ENCODE measurements at places on chromosomes 3 and 15. TPM values are rescaled to one million over a fixed set of nuclear protein-coding genes. Genes with fewer than 3 reads are reported as not detected.

SPSB4 gene
- total RNA-seq: 0.05 TPM

FMN1 gene
- 2.3 TPM for total RNA-seq

LMCD1 gene
- total RNA-seq: 15.6 TPM

ITGA11 gene
- 2.0 TPM for total RNA-seq

LMAN1L gene
- total RNA-seq: not detected

SLC30A4 gene
- total RNA-seq: 5.8 TPM

MTHFS gene
- 13.7 TPM for total RNA-seq

CRABP1 gene
- total RNA-seq: not detected

PFKFB4 gene
- 3.3 TPM for total RNA-seq

DNA sequence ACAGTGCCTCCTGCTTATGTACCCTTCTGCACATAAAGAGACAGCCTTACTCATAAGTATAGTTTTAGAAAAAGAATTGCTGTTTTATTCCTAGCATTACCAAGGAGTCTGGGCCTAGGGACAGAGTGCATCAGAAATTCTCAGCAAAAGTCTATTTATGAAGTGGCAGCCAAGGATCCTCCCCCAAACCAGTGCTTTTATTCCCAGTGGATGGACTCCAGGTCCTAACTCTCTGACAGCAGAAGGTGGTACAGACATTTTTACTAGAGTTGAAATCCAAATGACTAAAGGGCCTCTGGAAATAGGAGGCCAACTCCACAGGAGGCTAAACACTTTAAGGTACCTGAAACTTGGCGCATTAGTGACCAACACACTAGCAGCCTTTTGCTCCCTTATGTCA lies 407.2 kb upstream of the TPRG1 start:
- no peak for DNase-seq

DNA sequence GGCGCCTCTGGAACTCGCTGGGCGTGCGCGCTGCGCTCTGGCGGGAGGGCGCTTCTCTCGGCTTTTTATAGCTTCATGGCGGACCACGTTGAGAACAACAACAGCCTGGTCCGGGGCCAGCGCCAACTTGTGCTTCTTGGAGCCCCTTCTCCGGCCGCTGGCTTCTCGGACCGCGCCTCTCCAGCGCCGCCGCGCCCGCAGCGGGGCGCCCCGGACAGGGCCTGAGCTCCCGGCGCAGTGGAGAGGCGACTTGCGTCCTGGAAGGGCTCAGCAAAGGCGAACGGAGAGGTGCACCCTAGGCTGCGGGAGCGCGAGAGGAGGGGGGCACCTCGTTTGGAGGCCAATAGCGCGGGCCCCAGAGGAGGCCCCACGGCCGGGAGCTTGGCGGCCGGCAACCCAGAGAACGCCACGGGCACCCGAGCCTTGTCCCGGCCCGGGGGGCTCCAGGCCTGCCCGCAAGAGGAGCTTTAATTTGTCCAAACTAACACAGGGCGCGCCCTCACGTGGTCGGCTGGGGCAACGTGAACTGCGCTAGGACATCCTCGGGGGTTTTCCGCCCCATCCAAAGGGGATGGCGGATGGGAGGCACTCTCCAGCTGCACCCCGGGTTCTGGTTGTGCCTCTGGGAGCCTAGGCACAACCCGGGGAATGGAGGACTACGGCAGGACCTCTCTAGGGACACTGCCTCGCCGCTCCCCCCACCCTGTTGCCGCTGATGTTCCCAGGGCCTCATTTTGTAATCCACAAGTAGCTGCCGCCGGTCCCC lies 37.8 kb downstream of the HMCES start:
- DNase-seq: peak; percentile 87

DNA sequence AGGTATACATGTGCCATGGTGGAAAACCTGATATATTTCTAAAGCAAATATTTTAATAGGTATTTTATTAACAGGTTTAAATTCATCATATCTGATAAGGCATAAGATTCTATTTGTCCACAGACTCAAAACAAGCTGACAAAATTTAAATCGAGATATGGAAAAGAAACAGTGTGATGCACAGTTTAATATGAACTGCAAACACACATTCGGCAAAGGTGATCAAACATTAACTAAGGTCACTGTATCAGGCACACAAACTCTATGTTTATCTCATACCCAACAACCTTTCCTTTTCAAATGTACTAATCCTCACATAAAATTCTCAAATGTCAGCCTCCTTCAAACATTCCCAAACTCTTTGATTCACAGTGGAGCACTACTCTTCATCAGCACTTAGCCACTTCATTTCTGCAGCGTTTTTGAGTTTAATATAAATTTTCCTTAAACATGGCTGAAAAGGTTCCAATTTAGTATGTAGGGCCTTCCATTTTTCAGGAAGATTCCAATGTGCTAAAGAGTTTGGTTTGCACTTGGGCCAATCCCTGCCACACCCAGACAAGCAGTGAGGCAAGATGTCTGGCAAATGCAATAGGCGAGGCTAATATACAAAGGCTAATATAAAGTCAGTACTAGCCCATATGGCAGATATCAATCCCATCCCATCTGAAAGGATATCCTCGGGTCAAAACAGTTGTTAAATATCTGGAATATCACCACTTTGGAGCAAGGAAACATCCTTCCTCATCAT lies 84.6 kb downstream of the GBE1 start:
- DNase-seq: no peak

DNA sequence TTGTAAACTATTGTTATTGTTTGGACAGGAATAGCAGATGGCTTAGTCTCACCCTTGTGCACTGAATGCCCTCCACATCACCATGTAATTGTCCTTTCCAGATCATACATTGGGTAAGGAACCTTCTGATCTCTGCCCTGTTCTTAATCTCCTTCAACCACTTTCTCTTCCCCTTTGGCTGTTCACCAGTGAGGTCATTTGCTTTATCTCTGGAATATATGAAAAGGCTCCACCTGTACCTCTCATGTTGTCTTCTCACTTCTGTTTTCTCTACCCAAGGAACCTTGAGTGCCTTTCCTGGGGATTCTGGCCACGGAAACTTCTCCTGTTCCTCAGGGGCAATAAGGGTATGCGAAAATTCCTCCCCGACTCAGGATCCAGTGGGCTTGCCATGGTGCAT lies 28.5 kb downstream of the MCTP2 start:
- DNase-seq: no peak

DNA sequence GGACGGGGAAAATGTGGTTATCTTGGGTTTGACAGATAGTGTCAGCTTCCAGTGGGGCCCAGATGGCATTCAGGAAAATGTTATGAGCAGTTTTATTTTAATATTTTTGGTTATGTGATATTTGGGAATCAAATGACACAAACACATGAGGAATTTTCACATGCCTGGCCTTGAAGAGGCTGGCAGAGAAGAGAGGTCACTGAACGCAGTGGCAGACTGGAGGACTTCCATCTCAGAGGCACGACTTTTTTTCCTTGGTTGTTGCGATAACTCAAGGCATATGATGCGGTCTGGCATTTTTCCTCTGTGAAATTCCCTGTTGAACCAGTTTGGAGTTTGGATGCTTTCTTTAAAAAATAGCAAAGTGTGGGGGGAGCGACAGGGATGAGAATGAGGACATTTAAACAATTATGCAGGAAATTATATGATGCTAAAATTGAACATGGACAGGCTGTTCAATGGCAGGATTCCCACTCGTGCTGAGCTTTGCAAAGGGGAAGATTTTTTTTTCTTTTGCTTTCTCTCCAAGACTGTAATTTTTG lies 36.9 kb upstream of the ARPP21 start:
- DNase-seq: no peak

DNA sequence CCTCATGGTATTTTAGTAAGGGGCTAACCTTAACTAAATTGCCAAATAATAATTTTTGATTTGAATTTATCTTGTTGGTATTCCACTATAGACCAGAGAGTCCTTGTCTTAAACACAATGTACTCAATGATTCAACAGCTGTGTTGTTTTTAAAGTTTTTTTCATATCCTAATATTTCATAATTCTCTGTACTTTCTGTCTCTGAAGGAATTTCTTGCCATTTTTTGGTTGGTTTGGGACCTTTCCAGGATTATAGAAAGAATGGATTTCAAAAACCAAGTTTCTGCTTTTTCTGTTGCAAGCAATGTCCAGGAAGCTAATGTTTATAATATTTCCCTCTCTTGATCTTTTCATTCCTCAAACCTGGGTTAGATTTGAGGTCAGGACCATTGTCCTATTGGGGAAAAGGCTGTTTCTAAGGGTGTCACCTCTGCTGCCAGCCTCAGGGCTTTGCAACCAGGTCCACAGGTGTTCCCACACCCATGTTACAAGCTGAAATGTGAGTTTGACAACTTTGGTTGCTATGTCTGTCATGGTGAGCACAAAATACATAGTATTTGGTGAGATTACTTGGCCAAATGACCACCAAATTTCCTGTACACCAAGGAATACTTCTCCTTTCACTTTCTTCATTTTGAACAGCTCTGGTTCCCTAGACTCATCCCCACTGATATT lies 363.7 kb upstream of the RGMA start:
- DNase-seq: no peak

DNA sequence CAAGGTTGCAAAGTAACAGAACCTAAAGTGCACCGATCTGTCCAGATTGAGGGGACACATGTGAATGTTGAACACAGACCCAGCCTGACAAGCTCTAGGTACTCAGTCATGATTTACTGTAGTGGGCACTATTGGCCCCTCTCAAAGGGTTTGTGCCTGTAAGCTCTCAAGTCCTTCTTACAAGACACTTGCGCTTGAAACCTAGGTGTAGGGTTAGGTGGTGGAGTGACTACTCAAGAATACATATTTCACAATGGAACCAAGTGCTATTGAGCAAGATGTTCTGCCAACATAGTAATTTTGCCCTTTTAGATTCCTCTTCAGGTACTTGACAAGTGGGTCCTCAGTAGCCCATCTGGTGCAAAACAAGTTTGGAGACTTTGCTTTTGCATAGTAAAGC lies 169.9 kb downstream of the AKAP13 start:
- no peak for DNase-seq

GRCh38 chr15:88344786-88345185 lies 88.2 kb upstream of the NTRK3 start:
- no peak for DNase-seq

DNA sequence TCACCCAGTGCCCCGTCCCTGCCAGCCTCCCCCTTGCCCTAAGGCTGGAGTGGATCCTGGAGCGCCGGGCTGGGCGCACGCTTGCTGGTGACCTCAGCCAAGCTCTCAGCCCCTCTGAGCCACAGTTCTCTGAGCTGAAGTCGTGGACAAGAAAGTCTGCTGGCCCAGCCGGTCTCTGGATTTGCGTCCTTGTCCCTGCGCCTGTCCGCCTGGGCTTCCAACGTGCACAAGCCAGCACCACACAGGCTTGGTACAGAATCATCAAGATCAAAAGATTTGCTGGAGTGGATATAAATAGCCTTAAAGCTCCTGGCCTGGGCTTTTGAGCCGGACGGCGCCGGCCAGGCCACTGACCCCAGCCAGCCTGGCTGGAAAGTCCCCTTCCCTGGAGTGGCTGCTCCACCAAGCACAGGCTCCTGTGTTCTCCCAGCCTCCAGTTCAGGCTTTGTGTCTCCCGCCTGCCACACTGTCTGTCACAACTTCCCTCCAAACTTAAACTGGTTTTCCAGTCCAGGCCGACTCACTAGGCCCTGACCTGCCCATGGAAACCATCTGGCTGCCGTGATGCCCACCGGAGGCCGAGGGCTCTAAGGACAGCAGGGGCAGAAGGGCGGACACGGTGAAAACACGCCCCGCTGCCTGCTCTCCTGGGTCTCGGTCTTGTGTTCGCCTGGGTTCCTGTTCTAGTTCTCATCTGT lies 156.2 kb downstream of the NUP210 start:
- no peak for DNase-seq

GRCh38 chr3:100850701-100851100 lies 141.4 kb downstream of the TFG start:
- no peak for DNase-seq

- DNase-seq: no peak
These were observed 31.8 kb upstream of the ANP32A start for GRCh38 chr15:68852461-68852860.

DNA sequence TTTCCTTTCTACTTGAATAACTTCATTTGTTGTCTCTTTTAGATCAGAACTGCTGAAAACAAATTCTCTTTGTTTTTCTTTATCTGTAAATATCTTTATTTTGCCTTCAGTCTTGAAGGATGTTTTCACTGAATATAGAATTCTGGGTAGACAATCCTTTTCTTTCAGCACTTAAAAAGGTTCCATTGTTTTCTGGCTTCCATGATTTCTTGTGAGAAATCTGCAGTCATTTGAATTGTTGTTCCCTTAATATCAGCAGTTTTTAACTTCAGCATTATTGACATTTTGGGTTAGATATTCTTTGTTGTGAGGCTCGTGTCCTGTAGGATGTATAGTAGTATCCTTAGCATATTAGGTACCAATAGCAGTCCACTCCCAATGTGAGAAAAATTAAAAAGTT lies 65.8 kb downstream of the SV2B start:
- DNase-seq: no peak

DNA sequence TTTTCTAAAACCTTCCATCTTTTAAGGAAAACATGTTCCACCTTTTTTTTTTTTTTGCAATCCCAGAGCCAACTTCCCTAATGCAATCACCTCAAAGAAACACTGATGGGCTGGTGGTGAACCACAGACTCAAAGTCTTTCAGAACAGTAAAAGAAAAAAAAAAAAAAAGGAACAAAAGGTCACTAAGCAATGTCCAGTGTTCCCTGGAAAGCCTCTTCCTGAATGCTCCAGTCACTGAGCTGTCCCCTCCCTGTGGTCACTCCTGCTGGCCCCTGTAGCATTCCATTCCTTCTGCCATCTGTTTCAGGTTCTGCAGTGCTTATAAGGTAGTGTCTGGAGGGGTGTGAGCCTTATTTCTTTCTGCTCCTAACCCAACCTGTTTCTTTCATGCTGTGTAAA lies 53.3 kb downstream of the AAGAB start:
- peak; percentile 46 for DNase-seq

- no peak for DNase-seq
These were observed 155.2 kb downstream of the RBPMS2 start for GRCh38 chr15:64619880-64620839.
